NCI-H2171 treated with DMSO at 0.1 percent for 48 hours (cell line): ENCODE measurements at places on chromosomes 2 and 18.

DNA sequence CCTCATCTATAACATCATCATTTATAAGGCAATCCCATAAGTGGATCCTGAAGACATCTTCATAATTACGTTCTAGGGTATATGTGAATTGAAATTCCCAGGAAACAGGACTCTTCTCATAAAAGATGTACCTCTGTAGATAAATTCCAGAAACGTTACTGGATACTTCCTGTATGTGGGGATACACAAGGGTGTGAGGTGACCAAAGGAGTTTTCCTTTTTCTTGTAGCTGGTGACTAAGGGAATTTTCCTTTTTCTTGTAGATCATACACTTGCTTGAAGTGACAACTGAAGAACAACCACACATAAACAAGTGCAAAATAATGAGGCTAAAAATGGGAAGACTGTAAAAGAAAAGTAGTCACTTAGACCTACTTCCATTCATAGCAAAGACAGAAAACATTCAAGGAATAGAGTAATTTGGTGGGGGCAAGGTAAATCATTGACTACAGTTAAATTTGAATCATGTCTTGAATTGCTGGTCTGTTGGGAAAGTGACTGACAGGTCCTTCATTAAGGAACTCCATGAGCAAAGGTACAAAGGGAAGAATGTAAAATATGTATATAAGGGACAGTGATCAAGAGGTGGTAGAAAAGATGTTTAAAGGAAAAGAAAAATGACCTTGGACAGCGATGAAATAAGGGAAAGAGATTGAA is 53.2 kb upstream of the UBE2E3 start:
- no peak for DNase-seq

GRCh38 chr2:231168460-231169139 is 29.8 kb upstream of the ARMC9 start:
- DNase-seq, result no peak

DNA sequence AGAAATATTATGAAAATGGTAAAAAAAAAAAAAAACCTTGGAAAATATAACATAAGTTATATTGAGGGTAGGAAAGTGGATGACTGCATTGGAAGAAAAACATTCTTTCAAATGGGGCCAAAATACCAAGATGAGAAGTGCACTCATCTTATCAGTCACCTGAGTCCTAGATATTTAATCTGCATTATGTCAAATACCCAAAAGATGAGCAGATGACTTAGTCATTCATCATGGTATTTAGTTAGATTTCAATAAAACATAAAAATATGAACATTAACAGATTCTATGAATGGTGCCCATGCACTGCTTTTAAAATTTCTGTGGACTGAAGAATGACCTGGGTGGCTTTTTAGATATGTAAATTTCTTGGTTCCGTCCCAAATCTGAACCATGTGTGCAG is 56.9 kb downstream of the HNMT start:
- DNase-seq, result no peak

DNA sequence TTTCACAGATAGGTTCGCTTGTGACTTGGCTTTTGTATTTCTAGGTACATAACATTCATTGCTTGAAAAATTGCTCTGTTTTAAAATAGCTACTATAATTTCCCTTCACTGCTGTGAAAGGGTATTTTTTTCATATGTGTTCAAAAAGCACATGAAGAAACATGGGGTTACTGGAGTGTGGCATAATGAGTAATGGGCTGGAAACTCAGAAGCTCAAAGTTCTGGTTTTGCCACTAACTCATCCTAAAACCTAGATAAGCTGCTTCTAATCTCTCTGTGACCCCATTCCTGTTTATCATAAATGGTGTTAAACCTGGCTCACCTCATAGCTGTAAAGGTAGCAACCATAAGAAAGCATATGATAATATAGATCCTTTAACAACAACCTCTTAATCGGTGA is 319.3 kb downstream of the PTPRM start:
- peak; percentile 37 for DNase-seq

DNA sequence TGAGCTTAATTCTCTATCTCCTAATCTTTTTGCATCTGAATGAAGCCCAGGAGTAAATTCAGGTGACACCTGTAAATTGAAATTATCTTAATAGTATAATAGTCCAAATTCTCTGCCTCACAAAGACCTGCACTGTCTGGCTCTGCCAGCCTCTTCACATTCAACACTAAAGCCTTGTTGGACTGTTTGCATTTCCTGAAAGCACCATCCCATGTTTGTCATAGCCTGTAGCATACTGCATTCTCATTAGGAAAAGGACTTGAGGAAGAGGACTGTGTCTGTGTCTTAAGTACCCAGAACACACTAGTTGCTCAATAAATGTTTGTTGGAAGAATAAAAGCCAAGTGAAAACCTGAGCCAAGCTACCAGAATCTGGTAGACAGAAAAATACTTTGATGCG is 42.9 kb upstream of the GRHL1 start:
- DNase-seq, result no peak

GRCh38 chr18:31942291-31942998 is 483 bp downstream of the TRAPPC8 start:
- DNase-seq, result no peak

DNA sequence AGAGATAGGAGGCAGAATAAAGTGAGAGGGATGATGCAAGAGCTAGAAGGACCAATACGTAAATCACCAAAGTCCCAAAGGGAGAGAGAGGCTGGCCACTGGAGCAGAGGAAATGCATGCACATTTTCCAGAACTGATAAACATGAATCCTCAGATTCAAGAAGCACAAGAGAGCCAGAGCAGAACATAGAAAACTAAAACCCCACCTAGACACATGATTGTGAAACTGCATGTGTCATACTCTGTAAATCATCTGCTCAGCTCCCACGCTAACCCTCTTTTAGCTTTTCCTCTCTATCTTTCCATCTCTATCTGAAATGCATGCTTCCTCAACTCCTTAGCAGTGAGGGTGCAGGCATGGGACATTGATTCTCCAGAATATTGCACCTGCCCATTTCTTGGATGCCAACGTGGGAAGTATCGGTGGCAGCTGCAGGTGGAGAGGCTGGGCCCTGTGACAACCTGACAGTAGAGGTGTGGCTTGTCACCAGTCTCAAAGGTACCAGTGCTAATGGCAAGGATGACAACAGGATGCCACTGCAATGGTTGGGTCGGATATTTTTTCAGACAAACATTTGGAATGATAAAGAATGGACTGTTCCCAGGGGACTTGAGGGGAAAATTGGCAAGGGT is 89.3 kb upstream of the OTOS start:
- DNase-seq, result no peak

GRCh38 chr2:71927757-71928715 is 219.6 kb downstream of the CYP26B1 start:
- no peak for DNase-seq

GRCh38 chr2:11398750-11399437 is 54.5 kb upstream of the ROCK2 start:
- DNase-seq, result peak; percentile 71

DNA sequence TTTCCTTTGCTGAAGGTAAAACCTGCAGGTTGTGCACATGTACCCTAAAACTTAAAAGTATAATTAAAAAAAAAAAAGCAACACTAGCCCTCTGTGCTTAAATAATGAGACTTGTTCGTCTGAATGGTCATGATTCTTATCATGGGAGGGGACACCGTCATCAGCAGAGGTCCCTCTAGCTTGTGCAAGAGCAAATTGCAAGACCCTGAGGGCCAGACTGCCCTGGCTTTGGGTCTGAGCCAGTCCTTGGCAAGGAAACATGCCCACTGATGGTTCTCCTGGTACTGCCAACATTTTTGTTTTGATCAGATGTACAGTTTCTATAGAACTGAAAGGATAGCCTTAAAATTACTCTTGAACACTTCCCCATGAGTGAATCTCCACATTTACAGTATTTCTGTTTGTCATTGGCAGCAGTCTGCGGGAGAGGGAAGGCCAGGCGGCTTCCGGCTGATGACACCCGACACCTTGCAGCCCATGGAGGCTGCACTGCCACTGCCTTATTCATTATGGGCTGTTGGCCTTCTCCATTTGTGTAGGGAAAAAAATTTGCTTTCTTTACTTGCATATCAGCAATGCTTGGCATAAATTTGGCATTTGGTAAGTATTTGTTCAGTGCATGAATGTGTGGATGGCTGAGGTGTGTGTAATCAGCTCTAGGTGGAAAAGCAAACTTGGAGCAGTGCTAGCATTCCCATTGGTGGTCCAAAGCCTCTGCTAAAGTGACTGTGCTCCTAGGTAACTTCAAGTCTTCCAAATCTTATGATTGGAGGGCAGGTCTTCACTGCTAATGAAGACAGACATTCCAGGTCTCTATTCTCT is 161.6 kb upstream of the ALKAL2 start:
- DNase-seq, result peak; percentile 71

- no peak for DNase-seq
Observed at GRCh38 chr2:171520471-171520870, 1.8 kb upstream of the CYBRD1 start.

DNA sequence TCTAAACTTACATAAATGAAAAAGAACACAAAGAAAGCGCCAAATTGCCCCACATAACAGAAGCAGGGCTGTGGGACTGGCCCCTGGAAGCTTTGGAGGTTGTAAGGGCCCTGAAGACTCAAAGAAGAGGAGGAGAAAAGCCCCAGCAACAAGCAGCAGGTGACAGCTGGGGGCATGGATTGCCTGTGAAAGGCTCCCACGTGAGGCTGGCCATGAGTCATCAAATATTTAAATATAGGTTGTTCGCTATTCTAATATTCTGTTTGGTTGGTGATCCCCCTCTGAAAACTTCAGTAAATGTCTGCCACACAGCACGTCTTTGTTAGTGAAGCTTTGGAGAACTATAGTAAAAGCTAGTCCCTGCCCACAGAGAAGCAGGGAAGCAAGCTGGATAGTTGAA is 132.4 kb downstream of the MREG start:
- peak; percentile 53 for DNase-seq

DNA sequence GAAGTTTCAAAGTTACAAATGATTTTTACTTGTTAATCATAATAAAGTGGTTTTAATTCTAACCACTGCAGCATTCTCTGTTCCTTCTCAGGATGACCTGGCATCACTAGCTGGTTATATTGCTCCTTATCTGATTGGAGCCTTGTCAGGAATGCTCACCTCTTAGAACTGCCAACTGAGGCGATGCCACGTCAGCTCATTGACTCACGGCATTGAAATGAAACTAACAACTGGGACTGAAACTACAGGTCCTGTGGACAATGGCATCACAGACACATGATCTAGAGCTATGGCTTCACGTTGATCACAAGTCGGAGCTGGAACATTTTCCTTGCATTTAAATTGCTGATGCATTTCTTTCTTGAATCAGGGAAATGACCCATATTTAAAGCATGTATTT is 54.9 kb upstream of the MAP2 start:
- DNase-seq, result no peak
